ENCODE measurements at places on chromosomes 5 and 9.

- DNase-seq = peak; percentile 88
Measured at GRCh38 chr9:18542837-18543405, 69.0 kb downstream of the ADAMTSL1 start.

DNA sequence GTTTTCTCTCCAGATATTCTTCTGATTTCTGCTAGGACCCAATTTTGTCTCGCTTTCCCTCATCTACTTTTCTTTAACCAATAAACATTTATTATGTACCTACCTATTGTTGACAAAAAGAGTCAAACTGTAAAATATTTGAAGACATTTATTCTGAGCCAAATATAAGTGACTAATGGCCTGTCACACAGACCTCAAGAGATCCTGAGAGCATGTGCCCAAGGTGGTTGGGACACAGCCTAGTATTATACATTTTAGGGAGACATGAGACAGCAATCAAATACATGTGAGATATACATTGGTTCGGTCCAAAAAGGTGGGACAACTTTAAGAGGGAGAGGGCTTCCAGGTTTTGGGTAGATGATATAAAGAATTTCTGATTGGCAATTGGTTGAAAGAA, 191.8 kb downstream of the NXNL2 start:
- DNase-seq = no peak

- DNase-seq = no peak
Measured at GRCh38 chr5:107640568-107640967, 30.2 kb downstream of the EFNA5 start.

DNA sequence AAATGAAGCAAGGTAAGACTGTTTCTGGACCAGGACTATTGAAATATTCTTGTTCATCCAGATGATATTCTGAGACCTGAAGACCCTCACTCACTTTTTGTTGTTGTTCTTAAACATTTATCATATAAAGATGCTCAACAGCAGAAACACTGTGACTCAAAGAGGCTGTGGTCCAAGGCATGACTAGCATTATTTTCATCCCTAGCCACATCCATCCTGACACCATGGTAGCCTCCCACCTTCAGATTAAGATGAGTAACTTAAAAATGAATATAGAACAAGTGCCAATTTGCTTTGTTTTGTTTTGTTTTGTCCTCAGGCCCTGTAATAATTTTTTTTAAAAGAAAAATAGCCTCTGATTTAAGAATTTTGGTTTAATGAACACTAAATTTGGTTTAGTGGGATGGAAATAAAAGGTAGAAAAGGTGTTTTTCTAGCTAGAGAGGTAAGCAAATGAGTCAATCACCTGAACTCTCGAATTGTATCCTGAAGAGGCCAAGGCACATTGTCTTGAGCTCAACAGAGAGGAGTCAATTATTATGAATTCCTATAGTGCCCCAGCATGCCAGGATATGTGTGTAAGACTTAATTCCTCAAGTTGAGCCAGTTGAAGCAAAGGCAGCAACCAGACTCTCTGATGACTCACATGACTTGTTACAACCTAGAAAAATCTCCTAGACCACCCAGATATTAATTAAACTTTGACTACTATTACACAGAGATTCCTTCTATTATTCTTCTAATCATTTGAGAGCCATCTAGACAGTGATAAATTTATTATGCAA, 380.1 kb upstream of the TUSC1 start:
- peak; percentile 64 for DNase-seq

DNA sequence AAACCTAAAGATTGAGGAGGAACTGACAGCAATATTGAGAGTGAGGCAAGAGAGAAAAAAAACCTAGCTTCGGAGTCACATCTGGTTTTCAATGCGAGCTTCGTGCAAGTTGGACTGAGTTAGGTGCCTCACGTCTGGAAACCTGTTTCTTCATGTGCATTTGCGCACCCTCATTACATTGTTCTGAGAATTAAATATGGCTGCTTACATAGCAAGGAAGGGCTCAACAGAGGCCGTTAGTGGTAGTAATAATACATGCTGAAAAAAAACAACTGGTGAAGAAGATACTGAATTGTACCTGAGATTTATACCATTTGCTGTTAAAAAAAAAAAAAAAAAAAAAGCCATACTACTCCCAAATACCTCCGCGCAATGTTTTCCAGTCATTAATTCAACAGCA, 18.6 kb downstream of the DNAJA1 start:
- DNase-seq = no peak

DNA sequence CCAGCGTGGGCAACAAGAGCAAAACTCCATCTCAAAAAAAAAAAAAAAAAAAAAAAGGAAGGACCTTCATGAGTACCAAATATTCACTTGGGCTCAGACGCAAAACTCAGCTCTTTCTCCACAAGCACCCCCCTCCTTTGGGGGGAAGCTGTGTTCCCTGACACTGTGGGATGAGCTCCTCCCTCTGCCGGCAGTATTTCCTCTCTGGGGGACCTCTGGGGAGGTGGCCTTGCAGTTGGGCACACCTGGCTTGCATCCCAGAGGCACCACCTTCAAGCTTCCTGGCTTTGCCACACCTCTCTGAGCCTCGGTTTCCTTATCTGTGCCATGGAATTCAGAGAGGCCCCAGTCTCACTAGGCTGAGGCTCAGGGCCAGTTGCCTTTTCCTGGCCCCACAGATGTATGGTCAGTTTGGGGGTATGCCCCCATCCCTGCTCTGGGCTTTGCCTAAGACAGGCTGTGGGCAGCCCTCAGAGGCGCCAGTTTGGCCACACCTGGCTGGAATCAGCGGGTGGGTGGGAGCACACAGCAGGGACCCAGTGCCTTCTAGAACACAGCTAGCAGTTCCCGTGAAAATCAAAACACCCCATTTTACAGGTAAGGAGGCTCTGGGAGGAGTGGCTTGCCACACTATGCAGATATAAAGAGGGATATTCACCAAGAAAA, 157.5 kb upstream of the IER5L start:
- no peak for DNase-seq

DNA sequence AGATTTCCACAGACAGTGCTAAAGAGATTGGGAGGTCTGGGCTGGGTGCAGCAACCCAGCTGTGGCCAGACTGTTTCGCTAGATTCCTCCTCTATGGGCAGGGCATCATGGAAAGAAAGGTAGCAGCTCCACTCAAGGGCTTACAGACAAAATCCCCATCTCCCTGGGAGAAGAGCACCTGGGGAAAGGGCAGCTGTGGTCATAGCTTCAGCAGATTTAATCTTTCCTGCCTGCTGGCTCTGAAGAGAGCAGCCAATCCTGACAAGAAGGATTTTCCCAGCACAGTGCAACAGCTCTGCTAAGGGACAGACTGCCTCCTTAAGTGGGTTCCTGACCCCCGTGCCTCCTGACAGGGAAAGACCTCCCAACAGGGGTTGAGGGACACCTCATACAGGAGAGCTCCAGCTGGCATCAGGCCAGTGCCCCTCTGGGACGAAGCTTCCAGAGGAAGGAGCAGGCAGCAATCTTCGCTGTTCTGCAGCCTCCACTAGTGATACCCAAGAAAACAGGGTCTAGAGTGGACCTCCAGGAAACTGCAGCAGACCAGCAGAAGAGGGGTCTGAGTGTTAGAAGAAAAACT, 1379.3 kb upstream of the ACO1 start:
- no peak for DNase-seq

DNA sequence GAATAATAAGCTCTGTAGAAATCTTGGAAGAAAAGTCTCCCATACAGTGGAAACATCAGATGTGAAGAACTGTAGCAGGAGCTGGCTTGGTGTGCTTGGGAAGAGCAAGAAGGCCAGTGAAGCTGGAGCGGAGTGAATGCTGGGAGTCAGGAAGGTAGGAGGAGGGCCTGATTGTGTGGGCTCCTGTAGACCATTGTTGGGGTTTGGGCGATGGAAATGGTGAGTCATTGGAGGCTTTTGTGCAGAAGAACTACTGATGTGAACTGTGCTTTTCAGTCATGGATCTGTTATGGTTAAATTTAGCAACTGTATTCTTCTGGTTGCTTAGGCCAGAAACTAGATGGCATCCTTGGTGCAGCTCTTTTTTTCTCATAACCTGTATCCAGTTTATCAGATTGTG, 2.3 kb downstream of the ICE1 start:
- DNase-seq = no peak

- DNase-seq = peak; percentile 97
Measured at GRCh38 chr9:131678499-131679111, 61.3 kb downstream of the RAPGEF1 start.

DNA sequence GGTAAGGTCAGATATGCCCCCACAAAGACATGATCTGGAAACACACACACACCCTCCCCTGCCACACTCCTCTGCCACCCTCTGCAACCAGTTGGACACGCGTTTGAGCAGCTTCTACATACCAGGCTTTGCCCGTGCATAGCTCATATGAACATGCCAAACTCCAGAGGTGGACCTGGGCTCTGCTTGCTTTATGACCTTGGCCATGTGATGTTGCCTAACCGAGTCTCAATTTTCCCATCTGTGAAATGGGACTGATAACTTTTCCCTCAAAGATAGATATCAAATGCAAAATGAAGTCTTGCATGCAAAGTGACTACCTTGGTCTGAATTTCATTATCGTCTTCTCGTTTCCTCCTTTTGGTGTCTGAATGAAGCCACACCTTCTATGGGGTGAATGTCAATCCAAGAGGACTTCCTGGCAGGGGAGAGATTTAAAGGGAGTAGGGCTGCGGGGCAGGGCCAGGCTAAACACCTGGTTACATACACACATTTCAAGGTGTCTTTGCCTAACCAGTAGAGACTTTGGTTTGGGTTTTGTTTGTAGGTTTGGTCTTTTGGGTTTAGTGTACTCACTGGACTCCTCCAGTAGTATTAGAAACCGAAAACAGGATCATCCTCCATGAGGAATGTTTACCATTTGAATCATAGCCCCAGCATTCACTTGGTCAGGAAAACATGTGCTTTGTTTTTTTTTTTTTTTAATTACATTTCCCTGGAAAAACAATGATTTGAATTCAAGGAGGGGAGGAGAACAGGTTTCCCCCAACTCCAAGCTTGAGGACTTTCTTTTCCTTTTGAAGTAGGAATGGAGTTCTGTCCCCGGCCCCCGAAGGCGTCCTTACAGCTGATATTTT, 63.2 kb downstream of the COL27A1 start:
- no peak for DNase-seq

DNA sequence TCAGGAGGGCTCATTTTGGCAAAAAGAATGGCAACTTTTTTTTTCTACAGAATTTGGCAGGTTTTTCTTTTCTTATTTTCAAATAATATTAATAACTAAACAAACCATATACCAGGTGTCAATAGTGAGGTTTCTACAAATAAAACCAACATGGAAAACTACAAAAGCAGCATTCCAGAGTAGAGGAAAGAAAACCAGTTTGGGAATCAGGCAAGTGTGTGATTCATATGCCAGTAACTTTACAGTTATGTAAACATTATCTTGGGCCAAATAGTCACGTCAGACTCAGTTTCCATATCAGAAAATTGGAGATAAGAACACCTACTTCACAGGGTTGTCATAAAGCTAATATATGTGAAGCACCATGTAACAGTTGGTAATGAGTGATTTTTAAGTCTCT, 51.7 kb downstream of the FBXW11 start:
- peak; percentile 36 for DNase-seq

DNA sequence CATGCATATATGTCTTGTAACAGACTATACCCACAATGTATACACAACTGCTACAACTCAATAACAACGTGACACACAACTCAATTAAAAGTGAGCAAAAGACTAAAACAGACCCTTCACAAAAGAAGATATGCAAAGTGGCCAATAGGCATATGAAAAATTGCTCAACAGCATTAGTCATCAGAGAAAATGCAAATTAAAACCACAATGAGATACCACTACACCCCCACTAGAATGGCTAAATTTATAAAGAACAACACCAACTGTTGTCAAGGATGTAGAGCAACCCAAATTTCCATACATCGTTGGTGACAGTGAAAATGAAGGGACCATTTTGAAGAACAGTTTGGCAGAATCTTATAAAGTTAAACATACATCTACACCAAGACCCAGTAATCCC, 38.9 kb downstream of the GABRB2 start:
- DNase-seq = no peak

DNA sequence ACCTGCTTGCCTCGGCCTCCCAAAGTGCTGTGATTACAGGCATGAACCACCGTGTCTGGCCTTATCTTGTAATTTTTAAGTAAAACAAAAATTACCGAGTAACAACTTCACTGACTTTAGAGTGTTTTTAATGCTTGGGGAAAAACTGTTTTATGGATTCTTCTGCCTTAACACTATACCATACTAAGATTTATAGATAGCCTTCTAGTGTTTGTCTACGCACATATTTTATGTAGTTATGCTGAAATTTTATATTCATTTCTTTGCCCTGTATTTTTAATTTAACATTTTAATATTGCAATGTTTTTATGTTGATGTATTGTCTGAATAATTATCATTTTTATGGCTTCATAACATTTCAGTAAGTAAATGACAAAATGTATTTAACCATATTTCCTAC, 96.4 kb upstream of the FTMT start:
- no peak for DNase-seq

DNA sequence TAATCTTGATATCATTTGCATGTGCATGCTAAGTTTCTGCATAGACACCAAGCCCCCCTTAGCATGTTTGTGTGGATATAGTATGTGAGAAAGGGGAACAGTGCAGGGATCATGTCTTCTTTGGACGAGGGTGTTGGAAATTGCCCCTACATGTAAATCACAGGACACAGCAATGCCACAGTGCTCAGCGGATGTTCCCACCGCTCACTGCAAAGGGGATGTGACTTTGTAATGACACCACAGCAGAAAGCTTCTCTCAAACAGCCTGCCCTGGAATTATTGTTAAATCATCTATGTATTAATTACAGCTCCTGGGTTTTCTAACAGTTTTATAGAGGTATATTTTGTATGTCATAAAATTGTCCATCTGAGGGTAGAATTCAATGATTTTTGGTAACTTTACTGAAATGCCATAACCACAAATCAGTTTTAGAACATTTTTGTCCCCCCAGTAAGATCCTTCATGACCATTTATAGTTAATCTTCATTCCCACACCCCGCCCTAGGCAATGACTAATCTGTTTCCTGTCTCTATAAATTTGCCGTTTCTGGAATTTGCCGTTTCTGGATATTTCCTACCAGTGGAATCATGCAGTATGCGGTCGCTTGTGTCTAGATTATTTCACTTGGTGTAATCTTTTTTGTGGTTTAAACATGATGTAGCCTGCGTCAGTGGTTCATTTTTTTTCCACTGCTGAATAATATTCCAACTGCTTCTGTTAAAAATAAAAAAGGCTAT, 648.5 kb upstream of the WWC1 start:
- peak; percentile 99 for DNase-seq

DNA sequence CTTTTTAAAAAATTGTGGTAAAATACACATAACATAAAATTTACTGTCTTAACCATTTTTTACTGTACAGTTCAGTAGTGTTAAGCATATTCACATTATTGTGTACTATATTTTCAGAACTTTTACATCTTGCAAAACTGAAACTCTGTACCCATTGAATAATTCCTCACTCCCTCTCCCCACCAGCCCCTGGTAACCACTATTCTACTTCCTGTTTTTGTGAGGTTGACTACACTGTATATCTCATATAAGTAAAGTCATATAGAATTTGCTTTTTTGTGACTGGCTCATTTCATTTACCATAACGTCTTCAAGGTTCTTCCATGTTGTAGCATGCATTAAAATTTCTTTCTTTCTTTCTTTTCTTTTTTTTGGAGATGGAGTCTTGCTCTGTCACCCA, 87.0 kb downstream of the LNPEP start:
- DNase-seq = no peak

GRCh38 chr5:82910491-82910890, 166.7 kb downstream of the TMEM167A start:
- no peak for DNase-seq
